Amygdala (tissue), 56 donors: ENCODE measurements at places on chromosomes 3 and 15.

GRCh38 chr15:49406352-49407118, 16.5 kb upstream of the FGF7 start:
- DNase-seq = no peak

GRCh38 chr15:56765251-56765650, 31.9 kb upstream of the ZNF280D start:
- no peak for DNase-seq

DNA sequence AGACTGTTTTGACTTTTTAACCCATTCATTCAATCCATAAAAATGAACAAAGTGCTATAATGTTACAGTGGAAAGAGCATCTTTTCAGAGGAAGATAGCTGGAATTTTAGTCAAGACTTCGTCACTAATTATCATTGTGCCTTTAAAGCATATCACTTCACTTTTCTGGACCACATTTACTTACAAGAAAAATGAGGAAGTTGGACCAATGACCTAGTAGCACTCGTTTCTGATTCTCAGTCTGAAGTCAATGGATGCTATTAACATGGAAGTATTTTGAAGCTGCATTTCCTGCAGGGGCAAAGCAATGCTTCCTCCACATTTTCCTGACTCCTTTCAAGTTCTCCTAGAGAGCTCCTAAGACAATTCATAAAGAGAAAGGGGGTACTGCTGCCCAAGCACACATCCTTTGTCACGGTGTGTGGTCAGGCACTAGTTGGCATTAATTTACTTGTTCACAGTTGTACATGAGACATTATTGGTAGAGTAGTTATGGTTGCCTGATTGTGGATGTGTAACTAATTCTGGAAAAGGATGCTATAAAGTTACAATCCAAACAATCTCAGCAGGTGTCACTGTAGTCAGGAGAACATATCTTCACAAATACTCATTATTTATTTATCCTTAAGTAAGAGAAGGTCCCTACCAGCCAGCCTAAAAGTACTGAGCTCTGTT, 1049.1 kb downstream of the FHIT start:
- no peak for DNase-seq

GRCh38 chr3:33278163-33278562, 921 bp downstream of the FBXL2 start:
- peak; percentile 2 for DNase-seq

- peak; percentile 54 for DNase-seq
Measured at GRCh38 chr15:88704791-88705768, 66.3 kb downstream of the ISG20 start.

GRCh38 chr3:112610121-112610520, 30.8 kb downstream of the CCDC80 start:
- DNase-seq = no peak

GRCh38 chr3:6326771-6327170, 534.1 kb upstream of the GRM7 start:
- DNase-seq = no peak

DNA sequence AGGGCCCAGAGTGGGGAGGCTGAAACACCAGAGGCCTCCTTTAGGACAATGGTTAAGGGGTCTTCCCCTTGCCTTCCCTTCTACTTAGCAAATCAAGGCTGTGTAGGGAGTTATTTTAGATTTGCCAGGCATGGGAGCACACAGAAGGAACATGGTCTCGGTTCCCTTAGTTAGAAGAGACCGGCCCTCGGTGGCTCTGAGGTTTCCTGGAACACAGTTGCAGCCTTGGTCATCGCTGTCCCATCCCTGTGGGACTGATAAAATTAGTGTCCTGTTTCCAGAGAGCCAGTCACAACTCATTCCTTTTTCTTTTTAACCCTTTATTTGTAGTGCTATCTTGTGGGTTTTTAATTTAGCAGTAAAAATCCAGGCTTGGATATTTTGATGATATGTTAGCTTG, 81.4 kb downstream of the CRTC3 start:
- no peak for DNase-seq

DNA sequence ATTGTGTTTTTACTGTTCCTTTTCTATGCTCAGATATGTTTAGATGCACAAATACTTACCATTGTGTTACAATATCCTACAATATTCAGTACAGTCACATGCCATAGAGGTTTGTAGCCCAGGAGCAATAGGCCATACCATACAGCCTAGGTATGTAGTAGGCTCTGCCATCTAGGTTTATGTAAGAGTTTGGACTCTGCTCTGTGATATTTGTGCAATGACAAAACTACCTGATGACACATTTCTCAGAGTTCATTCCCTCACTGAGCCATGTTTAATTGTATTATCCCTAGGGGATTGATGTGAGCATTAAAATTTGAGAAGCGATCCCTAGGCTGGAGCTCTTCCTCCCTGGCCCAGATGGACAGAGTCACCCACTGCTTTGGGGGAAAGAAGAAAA, 270.0 kb upstream of the PROK2 start:
- DNase-seq = no peak

DNA sequence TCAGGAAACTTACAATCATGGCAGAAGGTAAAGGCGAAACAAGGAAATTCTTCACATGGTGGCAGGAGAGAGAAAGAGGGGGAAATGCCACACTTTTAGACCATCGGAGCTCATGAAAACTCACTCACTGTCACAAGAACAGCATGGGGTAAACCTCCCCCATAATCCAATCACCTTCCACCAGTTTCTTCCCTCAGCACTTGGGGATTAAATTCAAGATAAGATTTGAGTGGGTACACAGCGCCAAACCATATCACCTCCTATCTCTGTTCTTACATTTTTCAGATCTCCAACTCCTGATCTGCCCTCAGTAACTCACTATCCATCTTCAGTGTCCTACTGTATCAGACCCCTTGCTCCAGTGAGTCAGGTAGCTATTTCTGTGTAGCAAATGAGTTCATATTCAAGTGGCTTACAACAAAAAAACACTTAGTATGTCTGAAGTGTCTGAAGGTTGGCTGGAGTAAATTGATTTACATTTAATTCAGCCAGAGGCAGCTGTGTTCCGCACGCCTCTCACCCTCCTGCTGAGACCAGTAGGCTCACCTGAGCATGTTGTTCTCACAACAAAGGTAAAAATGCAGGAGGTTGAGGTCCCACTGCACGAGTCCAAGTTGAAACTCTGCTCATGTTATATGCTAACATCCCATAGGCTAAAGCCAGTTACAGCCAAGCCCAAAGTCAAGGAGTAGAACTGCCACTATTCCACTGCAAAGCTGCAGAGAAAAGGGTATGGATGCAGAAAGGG, 180.7 kb upstream of the LMCD1 start:
- no peak for DNase-seq

DNA sequence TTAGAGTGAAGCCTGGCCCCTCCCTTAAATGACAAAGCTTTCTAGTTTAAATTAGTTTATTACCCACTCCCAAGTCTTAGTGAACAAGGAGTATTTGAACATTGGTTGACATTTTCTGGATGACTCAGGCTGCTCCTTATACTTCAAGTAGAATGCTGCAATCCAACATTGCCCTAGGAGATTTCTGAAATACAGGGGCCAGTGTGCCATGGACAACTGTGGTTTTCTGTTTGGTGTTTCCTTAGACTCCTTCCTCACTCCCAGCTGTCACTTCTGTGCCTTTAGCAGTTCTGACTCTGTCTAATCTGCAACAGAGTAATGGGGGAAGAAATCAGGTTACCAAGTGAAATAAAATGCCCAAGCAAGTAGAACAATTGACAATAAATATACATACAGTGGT, 116.1 kb upstream of the P2RY1 start:
- DNase-seq = no peak

- no peak for DNase-seq
Measured at GRCh38 chr3:179608931-179609720, 4.5 kb downstream of the NDUFB5 start.

- no peak for DNase-seq
Measured at GRCh38 chr15:92725171-92725570, 69.6 kb upstream of the FAM174B start.

DNA sequence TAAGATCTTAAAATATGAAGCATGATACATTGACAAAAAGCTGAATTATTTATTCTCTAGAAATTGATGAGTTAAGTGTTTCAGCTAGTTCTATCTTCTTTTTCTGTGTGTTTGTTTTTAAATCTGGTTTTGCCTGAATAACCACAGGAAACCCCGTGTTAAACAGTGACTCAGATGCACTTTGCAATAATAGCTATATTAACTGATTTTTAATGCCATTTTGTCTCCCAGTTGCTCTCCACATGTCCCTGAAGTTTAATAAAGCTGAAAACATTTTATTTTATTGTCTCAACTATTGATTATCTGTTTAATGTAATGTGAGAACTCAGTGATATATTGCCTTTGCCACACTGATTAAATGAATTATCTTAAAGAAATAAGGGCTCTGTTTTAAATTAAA, 42.8 kb upstream of the ROBO1 start:
- DNase-seq = no peak

DNA sequence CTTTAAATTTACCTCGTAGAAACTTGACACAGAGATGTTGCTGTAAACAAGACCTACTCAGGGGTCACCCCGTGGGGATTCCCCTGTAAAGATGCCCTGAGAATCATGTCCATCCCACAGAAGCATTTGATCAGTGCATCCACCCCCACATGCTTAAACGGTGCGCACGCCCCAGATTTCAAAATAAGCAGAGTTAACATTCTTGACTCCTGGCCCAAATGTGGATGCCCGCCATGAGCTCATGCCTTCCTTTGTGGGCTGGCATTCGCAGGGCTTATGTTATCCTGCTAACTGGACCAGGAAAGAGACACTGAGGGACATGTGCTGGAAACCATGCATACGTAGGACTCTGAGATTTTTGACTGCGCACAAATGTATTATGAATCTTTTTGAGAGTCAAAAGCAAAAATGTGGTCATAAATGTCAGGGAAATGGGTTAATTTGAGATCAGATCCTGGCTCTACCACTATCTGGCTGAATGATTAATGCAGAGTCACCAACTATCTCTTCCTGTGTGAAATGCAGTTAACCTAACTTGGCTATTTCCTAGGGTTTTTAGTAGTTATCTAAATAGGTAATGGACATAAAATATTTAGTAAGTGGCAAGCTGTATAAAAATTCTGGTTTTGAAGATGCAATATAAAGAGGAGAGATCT, 9.1 kb upstream of the TP63 start:
- no peak for DNase-seq

GRCh38 chr15:32677238-32677750, 35.8 kb downstream of the SCG5 start:
- DNase-seq = no peak

DNA sequence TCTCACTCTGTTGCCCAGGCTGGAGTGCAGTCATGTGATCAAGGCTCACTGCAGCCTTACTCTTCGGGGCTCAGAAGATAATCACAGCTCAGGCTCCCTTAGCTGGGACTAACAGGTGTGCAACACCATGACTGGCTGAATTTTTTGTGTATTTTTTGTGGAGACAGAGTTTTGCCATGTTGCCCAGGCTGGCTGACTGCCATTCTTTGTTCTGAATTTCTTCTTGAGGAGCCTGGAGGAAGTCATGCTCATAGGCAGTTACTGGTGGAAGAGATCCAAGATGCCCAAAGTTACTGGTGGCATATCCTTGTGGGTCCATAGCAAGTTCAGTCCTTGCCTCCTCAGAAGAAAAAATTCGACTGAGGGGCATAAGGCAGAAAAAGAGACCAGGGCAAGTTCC, 16.6 kb upstream of the UBP1 start:
- DNase-seq = no peak
